NCI-H460 (cell line): ENCODE measurements at places on chromosomes 6 and 20.
A peak's percentile ranks its signal among the peaks of the same experiment; 100 is the strongest.

GRCh38 chr6:14888575-14889000 is 357.3 kb upstream of the JARID2 start:
- DNase-seq = no peak

DNA sequence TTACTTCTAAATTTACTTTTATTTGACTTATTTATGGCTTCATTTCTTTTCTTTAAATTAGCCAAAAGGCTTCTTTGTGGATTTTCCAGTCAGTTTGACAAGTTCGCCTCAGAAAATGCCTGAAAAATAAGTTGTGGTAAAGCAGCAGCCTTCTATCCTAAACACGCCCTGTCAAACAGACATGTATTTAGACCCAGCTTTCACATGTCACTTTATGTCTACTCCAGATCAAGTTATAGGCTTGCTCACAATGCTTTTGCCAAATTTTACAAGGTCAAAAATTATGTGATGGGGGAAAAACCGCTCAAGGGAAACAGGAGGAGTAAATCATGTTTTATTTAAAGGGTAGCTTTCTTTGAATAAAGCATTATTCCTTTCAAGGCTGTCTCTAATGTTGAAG is 615.0 kb downstream of the HDGFL1 start:
- no peak for DNase-seq

DNA sequence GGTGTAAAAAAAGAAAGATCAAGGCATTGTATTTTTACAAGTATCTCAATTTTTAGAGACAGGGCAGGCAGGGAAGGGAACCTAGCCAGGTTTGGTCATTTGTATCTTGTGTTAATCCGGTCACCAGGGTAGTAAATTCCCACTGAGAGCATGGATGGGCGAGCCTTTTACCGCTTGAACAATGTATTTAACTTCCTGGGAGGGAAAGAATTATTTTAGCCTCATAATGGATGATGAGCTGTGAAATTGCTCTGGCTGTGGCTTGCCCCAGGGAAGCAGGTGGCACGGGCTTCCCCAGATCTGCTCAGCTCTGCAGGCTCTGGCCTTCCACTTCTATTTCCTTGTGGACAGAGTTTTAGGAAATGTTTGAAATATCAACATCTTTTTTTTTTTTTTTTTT is 72.9 kb downstream of the TOX2 start:
- no peak for DNase-seq

GRCh38 chr6:148249160-148249559 is 93.5 kb upstream of the SASH1 start:
- DNase-seq = no peak

GRCh38 chr6:128806261-128806660 is 76.7 kb upstream of the LAMA2 start:
- no peak for DNase-seq

DNA sequence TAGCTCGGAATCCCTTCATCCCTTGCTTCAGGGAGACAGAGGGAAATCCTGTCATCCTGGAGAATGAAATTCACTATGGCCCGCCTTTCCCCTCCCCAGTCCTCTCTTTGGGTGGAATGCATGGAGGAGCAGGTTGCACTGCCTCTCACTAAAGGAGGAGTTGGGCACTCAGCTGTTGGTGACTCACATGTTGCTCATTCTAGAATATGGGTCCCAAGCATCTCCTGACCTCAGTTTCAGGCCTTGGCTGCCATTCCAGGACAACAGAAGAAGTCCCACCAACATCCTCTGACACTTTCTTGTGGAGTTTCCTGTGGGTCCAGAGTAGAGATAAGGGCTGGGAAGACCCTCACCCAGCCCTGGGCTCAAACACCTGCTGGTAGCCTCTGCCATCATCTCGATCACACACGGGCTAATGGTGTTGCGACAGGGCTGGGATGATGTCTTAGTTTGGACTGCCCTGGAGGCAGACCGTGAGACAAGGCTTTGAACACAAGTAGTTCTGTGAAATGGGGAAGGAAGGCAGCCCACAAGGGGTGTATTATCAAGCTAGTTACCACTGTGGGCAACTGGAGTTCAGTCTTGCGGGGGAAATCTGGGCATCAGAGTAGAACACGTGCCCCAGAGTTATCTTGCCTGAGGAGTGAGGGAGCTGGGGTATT is 52.4 kb upstream of the RNF24 start:
- no peak for DNase-seq

GRCh38 chr6:142935553-142936517 is 9.1 kb downstream of the HIVEP2 start:
- DNase-seq = no peak

GRCh38 chr20:34824452-34824805 is 1.0 kb downstream of the NCOA6 start:
- peak; percentile 60 for DNase-seq

DNA sequence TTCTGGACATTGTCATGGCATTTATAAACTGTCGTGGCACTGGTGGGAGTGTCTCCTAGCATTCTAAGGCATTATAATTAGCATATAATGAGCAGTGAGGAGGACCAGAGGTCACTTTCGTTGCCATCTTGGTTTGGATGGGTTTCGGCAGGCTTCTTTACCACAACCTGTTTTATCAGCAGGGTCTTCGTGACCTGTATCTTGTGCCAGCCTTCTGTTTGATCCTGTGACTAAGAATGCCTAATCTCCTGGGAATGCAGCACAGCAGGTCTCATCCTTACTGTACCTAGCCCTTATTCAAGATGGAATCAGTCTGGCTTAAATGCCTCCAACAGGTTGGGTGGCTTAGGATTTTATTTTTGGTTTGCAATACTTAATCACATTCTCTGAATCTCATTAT is 142.7 kb upstream of the GGTLC1 start:
- DNase-seq = no peak

DNA sequence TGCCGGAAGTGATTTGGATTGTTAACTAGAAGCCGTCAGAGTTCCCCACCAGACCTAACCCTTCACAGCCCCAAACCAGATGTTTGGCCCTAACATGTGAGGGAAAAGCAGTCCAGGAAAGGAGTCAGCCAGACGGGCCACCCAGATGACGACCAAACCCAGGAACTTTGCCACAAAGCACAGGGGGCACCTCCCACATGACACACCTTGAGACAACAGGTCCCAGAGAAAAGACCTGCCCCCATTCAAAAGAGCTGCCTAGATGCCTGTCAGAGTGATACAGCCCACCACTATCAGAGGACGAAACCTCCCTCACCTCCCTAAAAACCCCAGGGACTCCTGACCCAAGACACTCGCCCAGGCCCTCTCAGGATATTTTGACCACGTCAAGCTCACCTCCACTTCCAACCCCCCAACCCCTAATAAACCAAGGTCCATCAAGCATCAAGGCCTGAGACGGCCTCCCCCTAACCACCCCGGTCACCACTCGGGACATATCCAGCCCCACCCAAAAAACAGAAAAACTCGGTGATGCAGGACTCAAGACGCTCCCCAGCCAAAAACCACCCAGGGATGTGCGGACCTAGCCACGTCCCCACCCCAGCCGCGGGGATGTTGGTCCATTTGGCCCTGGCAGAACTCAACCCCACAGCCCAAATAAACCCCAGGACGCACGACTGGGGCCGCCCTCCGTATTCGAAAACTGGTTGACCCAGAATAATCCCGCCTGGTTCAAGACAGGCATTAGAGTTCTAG is 662 bp downstream of the ZNF343 start:
- DNase-seq = no peak

DNA sequence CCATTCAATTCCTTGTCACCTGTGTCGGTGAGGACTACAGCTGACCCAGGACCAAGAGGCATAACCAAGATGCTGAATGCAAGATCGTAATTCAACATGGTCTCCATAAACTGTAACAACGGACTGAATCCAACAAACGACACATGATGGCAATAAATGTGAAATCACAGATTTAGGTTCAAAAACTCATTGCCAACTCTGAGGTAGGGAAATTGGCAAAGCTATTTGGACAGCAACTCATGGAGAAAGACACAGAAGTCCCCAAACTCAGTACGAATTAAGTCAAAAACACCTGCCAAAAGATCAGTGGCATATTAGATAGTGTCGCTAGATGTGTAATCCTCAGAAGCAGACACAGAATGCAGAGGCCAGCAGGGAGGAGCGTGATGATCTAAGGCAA is 25.0 kb downstream of the CPNE5 start:
- no peak for DNase-seq
